T-helper 17 cell (primary cell): ENCODE measurements at places on chromosomes 1 and 21.

DNA sequence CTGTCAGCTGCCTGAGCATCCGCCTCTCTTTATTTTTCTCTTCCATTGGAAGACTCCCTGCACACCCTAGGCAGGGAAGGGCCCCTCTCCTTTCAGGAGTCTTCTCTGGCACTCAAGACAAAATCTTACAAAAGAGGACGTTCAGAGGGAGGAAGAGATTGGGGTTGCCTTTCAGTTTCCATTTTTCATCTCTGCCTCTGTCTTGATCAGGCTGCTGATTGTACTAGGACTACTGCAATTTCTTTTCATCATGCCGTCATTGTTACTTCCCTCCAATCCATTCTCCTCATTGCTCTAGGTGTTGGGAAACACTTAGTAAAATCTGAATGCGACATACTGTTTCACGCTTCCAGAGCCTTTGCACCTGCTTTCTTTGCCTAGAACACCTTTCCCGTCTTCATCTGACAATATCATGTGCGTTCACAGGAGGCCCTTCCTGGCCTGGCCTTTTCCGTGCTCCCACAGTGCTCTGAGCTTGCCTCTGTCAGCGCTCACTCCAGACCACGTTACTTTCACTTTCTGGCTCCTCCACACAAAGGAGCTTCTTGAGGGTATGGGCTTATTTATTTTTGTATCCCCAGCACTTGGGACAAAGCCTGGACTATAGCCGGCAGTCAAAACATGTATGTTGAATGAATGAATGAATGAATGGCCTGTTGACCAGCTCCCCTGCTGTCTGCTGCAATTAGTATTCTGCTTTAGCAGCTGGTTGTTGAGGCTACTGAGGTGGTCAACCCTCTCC is 10.9 kb downstream of the LRRC71 start:
- no peak for DNase-seq

- DNase-seq, result no peak
Measured at GRCh38 chr21:32196001-32196400, 82.8 kb downstream of the MIS18A start.

DNA sequence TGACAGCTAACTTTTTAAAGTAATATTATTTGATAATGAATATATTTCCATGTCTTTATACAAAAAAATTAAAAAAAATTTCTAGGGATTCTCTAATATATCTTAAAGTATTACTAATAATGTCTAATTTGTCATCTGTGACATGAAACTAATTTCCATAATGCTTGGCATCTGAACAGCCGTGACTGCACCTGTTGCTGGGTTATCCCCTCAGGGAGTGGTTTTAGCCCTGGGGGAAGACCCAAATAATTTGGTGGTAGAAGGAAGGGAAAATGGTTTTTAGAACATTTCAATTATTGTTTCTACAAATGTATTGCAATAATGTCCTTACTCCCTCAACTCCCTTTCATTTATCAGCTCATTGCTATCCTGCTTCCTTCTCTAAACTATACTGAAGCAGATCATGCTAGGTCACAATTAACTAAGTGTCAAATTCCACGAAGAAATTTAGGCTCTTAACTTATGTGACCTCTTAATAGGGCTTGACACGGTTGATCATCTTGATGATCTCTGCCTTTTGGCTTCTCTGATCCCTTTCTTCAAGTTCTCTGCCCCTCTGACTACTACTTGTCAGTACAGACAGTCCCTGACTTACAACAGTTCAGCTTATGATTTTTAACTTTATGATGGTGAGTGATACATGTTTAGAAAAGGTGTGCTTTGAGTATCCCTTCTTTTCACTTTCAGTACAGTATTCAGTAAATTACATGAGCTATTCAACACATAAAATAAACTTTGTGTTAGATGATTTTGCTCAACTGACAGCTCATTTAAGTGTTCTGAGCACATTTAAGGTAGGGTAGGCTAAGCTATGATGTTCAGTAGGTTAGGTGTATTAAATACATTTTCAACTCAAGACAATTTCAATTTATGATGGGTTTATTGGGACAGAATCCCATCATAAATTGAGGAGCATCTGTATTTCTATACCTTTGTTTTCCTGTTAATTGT is 26.4 kb upstream of the DPH5 start:
- no peak for DNase-seq

DNA sequence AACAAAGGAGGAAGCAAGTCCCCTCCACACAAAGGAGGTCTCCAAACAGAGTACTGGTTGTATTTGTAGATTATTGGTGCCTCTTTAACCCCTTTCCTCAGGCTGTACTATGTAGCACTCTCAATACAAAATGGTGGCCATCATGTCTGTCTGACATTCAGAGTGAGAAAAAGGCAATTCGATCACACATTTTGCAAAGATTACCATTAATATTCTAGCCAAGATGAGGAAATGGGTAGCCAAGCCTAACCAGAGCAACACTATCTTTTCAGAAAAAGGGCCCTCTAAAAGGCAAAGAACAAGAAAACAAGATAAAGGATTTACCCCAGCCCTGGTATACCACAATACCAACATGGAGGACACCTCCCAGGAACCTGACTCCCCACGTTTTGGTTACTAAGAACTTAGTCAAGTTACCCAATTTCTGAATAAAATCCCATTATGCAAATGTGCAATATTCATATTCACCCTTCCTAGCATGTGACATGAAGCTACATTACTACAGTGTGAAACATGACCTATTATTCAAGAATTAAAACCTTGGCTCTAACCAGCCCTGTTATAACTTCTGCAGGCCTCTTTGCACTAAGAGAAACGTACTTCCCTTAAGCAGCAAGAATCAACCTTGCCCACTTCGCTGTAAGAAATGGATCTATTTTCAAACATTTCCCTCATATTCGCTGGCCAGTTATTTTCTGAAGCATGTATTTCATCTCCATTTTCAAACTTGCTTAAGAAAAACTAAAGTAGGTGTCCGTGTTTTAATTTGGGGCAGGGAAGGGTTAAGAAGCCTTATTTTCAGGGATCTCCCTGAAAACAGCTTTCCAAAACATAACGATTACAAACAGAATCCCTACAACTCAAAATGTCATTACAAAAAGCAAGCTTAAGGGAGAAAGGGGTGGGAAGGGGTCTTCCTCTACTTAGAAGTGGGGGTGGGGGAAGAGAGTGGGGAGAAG is 2.1 kb downstream of the KDM5B start:
- no peak for DNase-seq

DNA sequence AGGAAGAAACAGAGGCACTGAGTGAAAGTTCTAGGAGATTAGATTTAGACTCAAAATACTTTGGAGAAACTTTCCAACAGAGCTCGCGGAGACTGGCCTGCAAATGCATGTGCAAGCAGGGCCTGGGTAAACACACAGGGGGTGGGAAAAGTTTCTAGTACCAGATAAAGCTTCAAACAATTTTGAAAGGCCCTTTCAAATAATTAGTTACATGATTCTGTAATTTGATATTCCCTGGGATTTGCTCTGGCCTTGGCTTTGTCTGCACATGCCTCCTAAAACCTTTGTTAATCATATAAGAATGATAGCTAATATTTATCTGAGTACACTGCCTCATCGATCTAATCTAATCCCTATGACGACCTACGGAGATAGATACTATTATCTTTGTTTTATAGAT is 31.3 kb downstream of the VTCN1 start:
- no peak for DNase-seq

DNA sequence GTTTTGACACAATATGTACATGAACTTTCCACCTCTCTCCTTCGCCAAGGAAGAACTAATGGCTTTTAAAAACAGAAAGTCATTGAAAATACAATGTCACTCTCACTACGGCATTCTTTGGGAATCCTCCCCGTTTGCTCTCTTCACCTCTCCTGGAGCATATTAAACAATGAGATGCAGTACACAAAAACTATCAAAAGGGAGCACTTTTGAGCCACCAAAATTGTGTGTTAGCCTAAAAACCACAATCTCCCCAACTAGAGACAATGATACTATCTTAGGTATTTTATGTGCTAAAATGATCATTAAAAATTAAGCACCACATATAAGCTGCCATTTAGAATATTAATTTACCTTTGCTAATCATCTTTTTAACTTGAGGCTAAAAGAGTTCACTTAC is 425.5 kb downstream of the KCTD3 start:
- no peak for DNase-seq

- DNase-seq, result no peak
Measured at GRCh38 chr1:89523572-89524368, 859 bp upstream of the LRRC8B start.

- peak; percentile 26 for DNase-seq
Measured at GRCh38 chr1:115595279-115596079, 46.3 kb upstream of the VANGL1 start.

- no peak for DNase-seq
Measured at GRCh38 chr1:2248127-2248826, 20.2 kb downstream of the SKI start.

DNA sequence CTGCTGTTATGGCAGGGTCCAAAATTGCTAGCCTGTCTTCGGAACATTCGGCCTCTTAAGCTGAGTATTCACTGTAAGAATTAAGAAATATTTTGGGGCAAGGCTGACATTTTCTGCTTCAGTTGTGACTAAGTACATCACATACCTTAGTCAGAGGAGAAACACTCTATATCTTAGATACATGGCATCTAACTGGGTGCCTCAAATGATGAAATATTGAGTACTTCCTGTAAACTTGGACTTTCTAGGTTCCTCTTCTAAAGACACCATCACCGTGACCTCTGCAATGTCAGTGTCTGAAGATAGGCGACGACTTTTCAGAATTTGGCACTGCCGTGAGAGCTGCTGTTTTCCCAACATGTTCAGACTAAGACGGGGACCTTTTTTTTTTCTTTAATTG is 65.6 kb downstream of the PCBP3 start:
- no peak for DNase-seq

- no peak for DNase-seq
Measured at GRCh38 chr1:202567738-202568137, 142.5 kb downstream of the SYT2 start.

DNA sequence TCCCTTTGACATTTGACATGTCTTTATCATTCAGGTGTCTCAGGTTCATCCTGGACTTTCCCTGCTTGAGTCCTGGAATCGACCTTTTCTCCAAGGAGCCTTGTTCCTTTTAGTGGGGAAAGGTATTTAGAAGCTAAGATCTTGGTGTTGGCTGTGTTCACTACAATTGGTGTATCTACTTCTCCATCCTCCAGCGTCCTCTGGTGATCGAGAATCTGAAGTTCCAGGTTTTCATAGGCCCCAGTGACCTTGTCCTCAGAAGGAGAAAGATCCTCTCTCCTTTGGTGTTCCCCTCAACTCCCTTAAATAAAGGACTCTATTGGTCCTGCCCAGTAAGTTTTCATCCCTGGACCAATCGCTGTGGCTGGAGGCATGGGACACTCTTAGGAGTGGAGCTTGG is 22.1 kb downstream of the MROH7 start:
- no peak for DNase-seq

- no peak for DNase-seq
Measured at GRCh38 chr21:15293240-15293639, 228.4 kb upstream of the NRIP1 start.
